ENCODE measurements at places on chromosomes 4 and X. TPM values are rescaled to one million over a fixed set of nuclear protein-coding genes. Genes with fewer than 3 reads are reported as not detected.

FMR1 gene
- 29.4 TPM for total RNA-seq

SPACA5 gene
- not detected for total RNA-seq

SUV39H1 gene
- 4.3 TPM for total RNA-seq

SLITRK2 gene
- 0.28 TPM for total RNA-seq

TMEM35A gene
- total RNA-seq: 41.0 TPM

FMR1NB gene
- not detected for total RNA-seq

AMOT gene
- 17.6 TPM for total RNA-seq

DCAF12L1 gene
- total RNA-seq: not detected

TMPRSS11B gene
- not detected for total RNA-seq

GAGE12H gene
- not detected for total RNA-seq

AADAT gene
- 10.5 TPM for total RNA-seq

DNA sequence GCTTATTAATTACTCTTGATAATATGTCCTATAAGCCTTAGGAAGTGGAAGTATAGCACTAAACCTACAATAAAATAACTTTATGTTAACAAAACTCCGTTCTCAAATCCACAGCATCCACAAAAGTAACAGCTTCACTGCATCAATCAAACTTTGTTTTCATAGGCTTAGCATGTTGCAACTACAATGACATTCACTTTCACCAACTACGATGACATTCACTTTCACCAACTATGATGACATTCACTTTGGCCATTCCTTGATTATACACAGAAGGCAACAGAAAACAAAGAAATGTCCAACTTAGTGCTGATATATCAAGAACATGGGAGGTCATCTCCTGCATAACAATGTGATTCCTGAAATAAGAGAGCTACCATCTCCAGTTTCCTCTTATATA lies 44.3 kb downstream of the FBXL5 start:
- H3K4me3 ChIP-seq: no peak overlapping the region
- H3K27ac ChIP-seq: no peak overlapping the region
- DNase-seq: no peak
- H3K27me3 ChIP-seq: no peaks in the 10 kb centered on the region
- H3K4me1 ChIP-seq: no peaks in the 10 kb centered on the region

GRCh38 chr4:7134737-7135388 lies 57.5 kb upstream of the SORCS2 start:
- no peak overlapping the region for H3K4me3 ChIP-seq
- no peaks in the 10 kb centered on the region for H3K36me3 ChIP-seq
- DNase-seq: peak; percentile 82
- no peaks in the 10 kb centered on the region for H3K4me1 ChIP-seq
- peak overlapping the region; percentile 6 for H3K27ac ChIP-seq
- H3K27me3 ChIP-seq: no peaks in the 10 kb centered on the region

DNA sequence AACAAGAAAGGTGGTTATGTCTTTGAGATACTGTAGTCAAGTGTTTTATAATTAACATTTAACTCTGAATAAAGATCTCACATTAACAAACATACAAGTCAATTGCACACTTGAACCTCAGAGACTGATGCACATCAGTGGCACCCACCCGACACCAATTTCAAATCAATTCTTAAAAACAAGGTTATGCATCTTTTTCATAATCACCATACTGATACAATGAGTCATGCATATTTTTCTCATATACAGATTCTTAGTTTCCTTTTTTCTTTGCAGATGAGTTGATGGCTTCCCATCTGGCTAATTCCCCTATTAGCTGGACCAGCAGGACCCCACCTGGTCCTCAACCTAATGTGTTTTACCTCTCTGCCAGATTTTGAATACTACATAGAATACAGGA lies 136.2 kb upstream of the RPL34 start:
- DNase-seq: no peak
- no peaks in the 10 kb centered on the region for H3K36me3 ChIP-seq
- no peak overlapping the region for H3K27ac ChIP-seq
- H3K4me1 ChIP-seq: no peaks in the 10 kb centered on the region

GRCh38 chr4:142405021-142405694 lies 440.9 kb downstream of the INPP4B start:
- no peaks in the 10 kb centered on the region for H3K27me3 ChIP-seq
- peaks cover 11% of the 10 kb centered on the region for H3K4me1 ChIP-seq
- DNase-seq: peak; percentile 72
- peak overlapping the region; percentile 41 for H3K4me3 ChIP-seq
- H3K27ac ChIP-seq: peak overlapping the region; percentile 61
- no peaks in the 10 kb centered on the region for H3K36me3 ChIP-seq

GRCh38 chrX:110119480-110119879 lies 116.6 kb downstream of the TMEM164 start:
- no peaks in the 10 kb centered on the region for H3K27me3 ChIP-seq
- H3K36me3 ChIP-seq: no peaks in the 10 kb centered on the region
- no peaks in the 10 kb centered on the region for H3K4me1 ChIP-seq
- H3K27ac ChIP-seq: no peak overlapping the region
- H3K4me3 ChIP-seq: no peak overlapping the region
- DNase-seq: no peak

DNA sequence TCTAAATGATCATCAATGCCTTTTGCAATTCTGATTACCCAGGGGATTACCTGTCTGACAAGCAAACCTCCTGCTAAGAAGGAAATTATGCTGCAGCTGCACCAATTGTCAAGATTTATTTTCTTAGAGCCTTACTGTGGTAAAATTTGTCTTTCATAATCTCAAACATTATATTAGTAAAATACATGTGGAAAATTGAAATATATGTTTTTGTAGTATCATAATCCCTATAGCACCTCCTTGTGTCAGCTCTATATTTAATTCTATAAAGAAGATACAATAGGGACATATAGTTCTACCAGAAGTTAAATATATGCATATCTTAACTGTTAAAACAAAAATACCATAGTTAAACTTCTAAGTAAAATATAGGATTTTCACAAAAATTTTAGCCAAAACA lies 655.6 kb upstream of the PCDH10 start:
- no peak overlapping the region for H3K4me3 ChIP-seq
- H3K36me3 ChIP-seq: no peaks in the 10 kb centered on the region
- no peaks in the 10 kb centered on the region for H3K4me1 ChIP-seq
- H3K27me3 ChIP-seq: no peaks in the 10 kb centered on the region
- DNase-seq: no peak

GRCh38 chr4:68476191-68476590 lies 28.9 kb downstream of the TMPRSS11E start:
- DNase-seq: no peak
- no peaks in the 10 kb centered on the region for H3K4me1 ChIP-seq
- H3K36me3 ChIP-seq: no peaks in the 10 kb centered on the region

DNA sequence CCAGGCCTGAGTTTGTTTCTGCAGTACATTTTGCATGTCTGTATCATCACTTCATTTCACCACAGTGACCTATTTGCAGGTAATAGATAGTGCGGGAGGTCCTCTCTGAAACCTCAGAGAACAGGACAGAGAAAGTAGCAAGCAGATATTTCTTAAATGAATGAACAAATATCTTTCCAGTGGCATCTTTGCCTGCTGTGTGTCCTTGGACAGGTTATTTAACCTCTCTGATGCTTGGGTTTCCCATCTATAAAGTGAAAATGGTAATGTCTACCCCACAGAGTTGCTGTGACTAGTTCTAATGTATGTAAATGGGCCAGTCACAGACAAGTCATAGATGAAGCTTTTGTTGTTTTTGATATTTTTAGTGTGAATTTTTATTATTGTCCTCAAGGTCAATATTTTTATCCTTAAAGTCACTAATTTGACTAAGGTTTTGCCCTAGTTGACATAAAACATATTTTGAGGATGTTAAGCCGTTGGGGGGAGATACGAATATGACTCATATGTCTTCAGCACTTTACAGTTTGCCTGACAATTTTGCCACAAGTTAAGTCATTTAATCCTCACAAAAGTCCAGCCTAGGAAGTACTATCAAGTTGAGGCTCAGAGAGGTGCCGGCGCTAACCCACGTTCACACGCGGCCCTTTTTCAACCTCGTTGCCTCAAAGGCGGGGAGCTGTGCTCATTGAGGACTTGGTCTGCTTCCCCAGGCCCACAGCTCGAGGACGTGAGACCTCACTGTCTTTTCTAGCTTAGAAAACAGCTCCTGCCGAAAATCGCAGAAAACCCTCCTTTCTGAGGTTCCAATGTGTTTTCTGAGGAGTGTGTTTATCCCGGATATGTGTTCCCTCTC lies 126.7 kb upstream of the STX18 start:
- no peaks in the 10 kb centered on the region for H3K4me1 ChIP-seq
- no peaks in the 10 kb centered on the region for H3K36me3 ChIP-seq
- DNase-seq: no peak
- H3K4me3 ChIP-seq: no peak overlapping the region
- no peaks in the 10 kb centered on the region for H3K27me3 ChIP-seq

DNA sequence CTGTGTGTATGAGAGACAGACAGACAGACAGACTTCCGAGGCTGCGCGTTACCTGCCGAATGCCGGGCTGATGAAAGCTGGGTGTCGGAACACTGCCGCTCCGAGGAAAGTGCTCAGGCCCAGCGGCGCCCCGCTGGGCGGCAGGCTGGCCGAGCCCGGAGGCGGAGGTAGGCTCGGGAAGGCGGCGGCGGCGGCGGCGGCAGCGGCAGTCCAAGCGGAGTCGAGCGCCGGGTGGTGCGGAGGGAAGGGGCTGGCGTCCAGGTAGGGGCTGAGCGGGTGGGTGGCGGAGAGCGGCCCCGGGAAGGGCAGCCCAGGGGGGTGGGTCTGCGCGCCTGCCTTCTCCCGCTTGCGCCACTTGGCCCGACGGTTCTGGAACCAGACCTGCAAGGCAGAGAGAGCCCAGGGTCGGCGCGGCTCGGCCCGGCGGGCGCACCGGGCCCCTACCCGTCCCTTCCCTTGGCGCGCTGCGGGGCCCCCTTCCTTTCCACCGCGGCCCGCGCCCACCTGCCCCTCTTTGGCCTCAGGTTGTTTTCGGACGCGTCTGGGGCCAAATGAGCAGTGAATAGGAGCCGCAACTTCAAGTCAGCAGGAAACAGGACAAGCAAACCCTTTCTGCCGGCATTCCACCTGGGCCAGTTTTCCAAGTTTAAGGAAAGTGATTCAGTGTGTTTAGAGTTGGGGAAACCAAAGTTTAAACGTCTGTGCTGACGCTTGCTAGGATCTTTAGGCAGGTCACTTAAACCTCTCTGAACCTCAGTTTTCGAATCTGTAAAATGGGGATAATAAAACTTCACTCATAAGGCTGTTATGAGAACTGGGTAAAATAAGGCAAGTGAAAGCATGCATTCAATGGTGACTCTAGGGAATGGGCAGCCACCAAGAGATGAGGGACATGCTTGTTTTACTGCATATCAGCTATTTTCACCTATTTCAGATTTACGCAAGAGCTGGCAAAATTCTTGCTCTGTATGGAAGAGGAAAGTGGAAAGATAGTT lies 8.4 kb downstream of the ARX start:
- DNase-seq: no peak
- no peaks in the 10 kb centered on the region for H3K36me3 ChIP-seq
- peaks cover 33% of the 10 kb centered on the region for H3K4me1 ChIP-seq
- no peak overlapping the region for H3K27ac ChIP-seq

DNA sequence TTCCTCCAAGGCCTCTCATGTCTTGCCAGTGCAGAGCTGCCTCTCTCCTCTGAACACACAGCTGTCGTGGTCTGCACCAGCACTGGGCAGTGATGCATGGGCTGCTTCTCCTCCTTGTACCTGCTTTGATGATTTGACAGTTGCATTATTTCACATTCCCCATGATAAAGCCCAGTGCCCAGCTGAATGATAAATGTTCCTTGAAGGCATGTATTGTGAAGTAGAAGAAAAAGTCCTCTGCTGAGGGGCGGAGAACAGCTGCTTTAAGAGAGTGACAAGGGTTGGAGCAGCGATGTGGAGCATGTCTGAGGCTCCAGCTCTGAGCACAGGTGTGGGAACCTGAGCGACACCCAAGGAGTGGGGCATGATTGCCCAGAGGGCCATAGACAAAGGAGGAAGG lies 21.1 kb upstream of the TRIM2 start:
- H3K4me1 ChIP-seq: no peaks in the 10 kb centered on the region
- no peak overlapping the region for H3K4me3 ChIP-seq
- H3K27ac ChIP-seq: no peak overlapping the region

- H3K4me1 ChIP-seq: no peaks in the 10 kb centered on the region
- H3K36me3 ChIP-seq: no peaks in the 10 kb centered on the region
- peak overlapping the region; percentile 36 for H3K4me3 ChIP-seq
- no peaks in the 10 kb centered on the region for H3K27me3 ChIP-seq
Observed at GRCh38 chrX:67544281-67545035, 637 bp downstream of the AR start.

- DNase-seq: no peak
- no peak overlapping the region for H3K27ac ChIP-seq
- H3K27me3 ChIP-seq: no peaks in the 10 kb centered on the region
- no peaks in the 10 kb centered on the region for H3K36me3 ChIP-seq
- H3K4me3 ChIP-seq: no peak overlapping the region
Observed at GRCh38 chrX:122582280-122582974, 601.7 kb upstream of the GRIA3 start.

- no peak overlapping the region for H3K27ac ChIP-seq
- H3K36me3 ChIP-seq: no peaks in the 10 kb centered on the region
- H3K4me1 ChIP-seq: no peaks in the 10 kb centered on the region
- peak; percentile 50 for DNase-seq
Observed at GRCh38 chr4:8695237-8696219, 103.0 kb downstream of the CPZ start.

DNA sequence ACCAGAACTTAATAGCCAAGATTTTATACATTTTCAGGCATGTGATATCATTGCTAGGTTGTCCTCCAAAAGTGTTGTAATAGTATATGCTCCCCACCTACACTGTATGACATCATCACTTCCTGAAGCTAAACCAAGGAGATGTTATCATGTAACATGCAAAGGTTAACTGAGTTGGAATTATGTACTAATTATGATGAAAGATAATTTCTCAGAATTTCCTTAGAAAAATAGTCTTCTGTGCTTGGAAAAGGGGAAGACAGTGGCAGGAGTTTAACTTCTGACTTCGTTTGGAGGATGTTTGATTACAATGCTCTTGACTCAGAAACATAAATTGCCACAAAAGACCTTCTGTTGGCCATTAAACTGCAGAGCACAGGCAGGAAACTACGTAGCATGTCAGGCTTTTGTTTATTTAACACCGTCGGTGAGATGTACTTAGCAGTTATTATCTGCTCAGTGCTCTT lies 83.6 kb upstream of the GUCY1A1 start:
- DNase-seq: no peak
- no peak overlapping the region for H3K4me3 ChIP-seq
- H3K27me3 ChIP-seq: no peaks in the 10 kb centered on the region
- H3K4me1 ChIP-seq: peaks cover 5% of the 10 kb centered on the region

GRCh38 chr4:38952017-38952416 lies 80.2 kb downstream of the TMEM156 start:
- H3K4me1 ChIP-seq: no peaks in the 10 kb centered on the region
- no peaks in the 10 kb centered on the region for H3K27me3 ChIP-seq
- H3K4me3 ChIP-seq: no peak overlapping the region
- no peak for DNase-seq

DNA sequence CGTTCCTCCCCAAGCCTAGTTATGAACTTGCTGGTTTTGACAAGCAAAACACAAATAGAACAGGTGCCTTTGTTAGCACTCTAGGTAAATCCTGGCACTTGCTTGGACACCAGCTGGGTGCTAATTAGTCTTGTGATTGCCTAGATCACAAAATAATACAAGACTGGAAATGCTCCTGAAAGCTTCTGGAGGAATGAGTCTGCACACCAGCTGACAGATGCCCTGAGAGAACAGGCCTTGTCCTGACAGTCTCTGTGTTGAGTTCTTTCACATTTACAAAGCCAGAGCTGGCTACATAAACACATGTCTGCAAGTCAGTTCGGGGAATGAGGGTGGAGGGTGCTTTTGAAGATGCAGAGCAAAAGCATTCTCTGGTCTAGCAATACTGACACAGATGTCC lies 93.8 kb downstream of the ELOVL6 start:
- no peaks in the 10 kb centered on the region for H3K36me3 ChIP-seq
- H3K27me3 ChIP-seq: no peaks in the 10 kb centered on the region
- DNase-seq: no peak

GRCh38 chr4:15349531-15349935 lies 78.3 kb upstream of the C1QTNF7 start:
- peak overlapping the region; percentile 27 for H3K27ac ChIP-seq
- H3K4me3 ChIP-seq: no peak overlapping the region
- H3K27me3 ChIP-seq: no peaks in the 10 kb centered on the region
- H3K4me1 ChIP-seq: peaks cover 42% of the 10 kb centered on the region
